Aorta (tissue), 5 donors: ENCODE measurements at places on chromosomes 2 and 18. TPM values are rescaled to one million over a fixed set of nuclear protein-coding genes. Genes with fewer than 3 reads are reported as not detected.
A peak's percentile ranks its signal among the peaks of the same experiment; 100 is the strongest.

Gene C2orf15
- total RNA-seq: not detected

Gene KIF1A
- total RNA-seq: 0.78 TPM

Gene SCN3A
- 19.3 TPM for total RNA-seq

Gene LINC00305
- not detected for total RNA-seq

Gene MARS2
- total RNA-seq: 3.7 TPM

Gene SRD5A2
- not detected for total RNA-seq

Gene SEC11C
- total RNA-seq: 31.8 TPM

Gene RTP5
- not detected for total RNA-seq

Gene VIL1
- 0.65 TPM for total RNA-seq

Gene ACAA2
- 37.5 TPM for total RNA-seq

Gene SERPINB3
- not detected for total RNA-seq

Gene FECH
- 21.9 TPM for total RNA-seq

- H3K4me3 ChIP-seq: no peak overlapping the region
- H3K27ac ChIP-seq: no peak overlapping the region
- H3K36me3 ChIP-seq: peaks cover 8% of the 10 kb centered on the region
- no peak for DNase-seq
- H3K27me3 ChIP-seq: no peaks in the 10 kb centered on the region
These were observed 43.7 kb upstream of the CHRNA1 start for GRCh38 chr2:174807931-174808330.

- DNase-seq: no peak
- no peaks in the 10 kb centered on the region for H3K36me3 ChIP-seq
- H3K4me1 ChIP-seq: no peaks in the 10 kb centered on the region
- no peaks in the 10 kb centered on the region for H3K27me3 ChIP-seq
- no peak overlapping the region for H3K27ac ChIP-seq
These were observed 233.8 kb upstream of the SKOR2 start for GRCh38 chr18:47485221-47485797.

GRCh38 chr2:173997269-173997668, 32.1 kb upstream of the SP3 start:
- no peak overlapping the region for H3K27ac ChIP-seq
- H3K27me3 ChIP-seq: no peaks in the 10 kb centered on the region
- no peak overlapping the region for H3K4me3 ChIP-seq
- peaks cover 2% of the 10 kb centered on the region for H3K4me1 ChIP-seq

DNA sequence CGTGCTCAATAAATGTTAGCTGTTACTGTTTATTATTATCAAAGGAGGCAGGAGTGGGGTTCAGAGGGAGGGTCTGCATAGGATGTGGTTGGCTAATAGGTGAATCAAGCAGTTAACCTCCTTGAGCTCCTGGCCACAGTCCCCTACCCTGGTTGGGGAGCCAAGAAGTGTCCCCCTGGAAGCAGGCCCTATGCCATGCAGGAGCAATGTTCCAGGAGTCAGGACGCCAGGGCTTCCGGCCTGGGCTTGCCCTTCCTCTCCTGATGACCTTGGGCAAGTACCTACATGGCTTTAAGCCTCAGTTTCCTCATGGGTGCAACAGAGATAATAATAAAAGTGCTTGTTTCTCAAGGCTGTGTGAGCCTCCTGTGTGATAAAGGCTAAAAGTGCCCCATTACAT, 84.9 kb downstream of the DYSF start:
- H3K4me1 ChIP-seq: no peaks in the 10 kb centered on the region
- DNase-seq: no peak
- no peaks in the 10 kb centered on the region for H3K27me3 ChIP-seq
- H3K27ac ChIP-seq: no peak overlapping the region
- no peaks in the 10 kb centered on the region for H3K36me3 ChIP-seq

DNA sequence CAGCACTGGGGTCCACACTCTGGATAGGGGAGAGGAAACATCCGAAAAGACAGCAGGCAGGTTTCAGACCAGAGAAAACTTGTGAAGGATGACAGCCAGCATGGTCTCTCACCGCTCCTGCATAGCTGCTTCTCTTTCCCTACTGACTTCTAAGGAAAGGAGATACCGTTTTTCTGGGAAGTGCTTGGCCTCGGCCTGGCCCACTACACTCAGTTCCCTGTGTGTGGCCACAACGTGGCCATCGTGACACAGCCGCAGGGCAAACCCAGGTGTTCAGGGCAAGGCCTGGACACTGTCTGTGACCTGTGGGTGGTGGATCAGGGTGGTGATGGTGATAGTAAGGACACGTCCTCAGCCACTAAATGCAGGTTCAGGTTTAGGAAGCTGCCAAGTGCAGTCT, 34.2 kb upstream of the ACAA2 start:
- no peak overlapping the region for H3K4me3 ChIP-seq
- no peak overlapping the region for H3K27ac ChIP-seq
- no peaks in the 10 kb centered on the region for H3K4me1 ChIP-seq

DNA sequence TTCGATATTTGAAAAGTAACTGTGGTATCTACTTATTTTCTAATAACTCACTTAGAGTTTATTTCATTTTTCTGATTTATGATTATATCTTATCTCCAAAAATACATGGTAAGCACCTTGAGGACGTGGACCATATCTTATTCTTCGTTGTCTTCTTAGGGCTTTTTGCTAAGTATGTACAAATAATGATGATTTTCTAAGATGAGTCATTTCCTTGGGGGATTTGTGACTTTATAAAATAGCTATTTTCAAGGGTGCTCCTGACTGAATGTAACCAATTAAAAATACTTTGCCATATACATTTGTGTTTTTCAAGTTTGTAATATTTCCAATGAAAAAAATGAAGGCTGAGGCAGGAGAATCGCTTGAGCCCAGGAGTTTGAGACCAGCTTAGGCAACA, 56.3 kb downstream of the GREB1L start:
- DNase-seq: no peak
- no peaks in the 10 kb centered on the region for H3K36me3 ChIP-seq
- peaks cover 2% of the 10 kb centered on the region for H3K4me1 ChIP-seq
- H3K27ac ChIP-seq: no peak overlapping the region
- H3K4me3 ChIP-seq: no peak overlapping the region

DNA sequence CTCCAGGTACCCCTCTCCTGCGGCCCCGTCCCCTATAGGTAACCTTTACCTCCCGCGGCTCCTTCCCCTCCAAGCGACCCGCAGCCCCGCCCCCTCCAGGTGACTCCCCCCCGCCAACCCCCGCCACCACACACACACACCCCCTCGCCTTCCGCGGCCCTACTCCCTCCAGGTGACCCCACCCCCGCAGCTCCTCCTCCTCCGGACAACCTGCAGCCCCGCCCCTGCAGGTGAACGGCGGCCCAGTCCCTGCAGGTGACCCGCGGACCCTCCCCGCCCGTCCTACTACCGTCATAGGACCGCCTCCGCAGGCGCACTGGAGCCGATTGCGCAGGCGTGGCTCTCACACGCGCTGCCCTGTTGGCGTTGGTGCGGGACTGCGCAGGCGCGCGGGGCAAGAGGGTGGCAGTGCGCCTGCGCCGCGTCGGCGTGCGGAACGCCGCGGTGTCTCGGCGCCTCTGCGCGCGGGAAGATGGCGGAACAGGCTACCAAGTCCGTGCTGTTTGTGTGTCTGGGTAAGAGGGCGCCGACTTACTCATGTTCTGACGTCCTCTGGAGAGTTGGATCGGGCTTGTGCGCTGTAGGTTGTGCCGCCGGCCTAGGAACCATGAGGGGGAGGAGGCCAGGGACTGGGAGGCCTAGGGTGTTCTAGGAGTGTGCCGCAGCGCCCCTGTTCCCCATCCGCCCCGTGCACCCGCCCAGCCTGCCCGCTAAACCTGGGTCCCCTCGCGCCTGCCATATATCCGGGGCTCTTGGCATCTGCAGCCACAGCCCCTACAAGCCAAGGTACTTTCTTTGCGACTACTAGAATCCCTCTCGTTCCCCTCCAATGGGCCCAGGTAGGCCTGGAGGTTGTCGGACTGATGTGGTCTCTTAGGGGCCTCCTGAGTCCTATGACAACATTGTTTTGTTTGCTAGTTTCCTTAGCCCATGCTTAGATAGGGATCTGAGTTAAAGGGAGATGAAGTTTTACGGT, at the start of gene ACP1:
TSS of gene ACP1 (plus strand) at position 455 of the 976 bp plus-strand sequence. CDS start at position 473, 18 bp downstream.
- H3K4me3 ChIP-seq: peak within 1 kb of the TSS; percentile 66
- DNase-seq: peak; percentile 97
- no peaks in the 10 kb centered on the region for H3K36me3 ChIP-seq

- no peaks in the 10 kb centered on the region for H3K27me3 ChIP-seq
- H3K4me1 ChIP-seq: no peaks in the 10 kb centered on the region
- no peak for DNase-seq
- no peaks in the 10 kb centered on the region for H3K36me3 ChIP-seq
- H3K27ac ChIP-seq: no peak overlapping the region
- no peak overlapping the region for H3K4me3 ChIP-seq
These were observed 203.5 kb upstream of the TMEFF2 start for GRCh38 chr2:192398236-192398635.

GRCh38 chr2:160415991-160416390, 77.6 kb downstream of the RBMS1 start:
- no peak for DNase-seq
- H3K4me3 ChIP-seq: no peak overlapping the region
- no peaks in the 10 kb centered on the region for H3K36me3 ChIP-seq
- no peaks in the 10 kb centered on the region for H3K27me3 ChIP-seq

DNA sequence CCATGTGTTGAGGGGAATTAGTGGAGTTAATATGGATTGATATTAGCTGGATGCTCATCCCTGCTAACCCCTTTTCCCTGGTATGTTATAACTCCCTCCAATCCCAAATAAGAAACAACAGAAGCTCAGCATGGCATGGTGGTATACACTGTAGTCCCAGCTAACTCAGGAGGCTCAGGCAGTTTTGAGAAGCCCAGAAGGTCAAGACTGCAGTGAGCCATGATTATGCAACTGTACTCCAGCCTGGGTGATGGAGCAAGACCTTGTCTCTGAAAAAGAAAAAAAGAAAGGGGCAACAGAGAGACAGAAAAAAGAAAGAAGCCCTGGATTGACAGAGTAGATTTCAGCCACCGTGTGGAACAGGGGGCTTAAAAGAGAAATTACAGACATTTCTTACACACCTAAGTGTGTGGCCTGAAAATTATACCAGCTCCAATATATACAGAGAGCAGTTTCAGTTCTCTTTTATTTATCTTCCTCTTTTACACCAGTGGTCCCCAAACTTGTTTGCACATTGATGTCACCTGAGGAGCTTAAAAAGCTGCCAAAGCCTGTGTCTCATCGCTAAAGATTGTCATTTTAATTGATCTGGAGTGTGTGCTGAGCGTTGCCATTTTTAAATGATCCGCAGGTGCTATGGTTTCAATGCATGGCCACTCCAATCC, 203.6 kb downstream of the UBE2E3 start:
- no peak overlapping the region for H3K4me3 ChIP-seq
- H3K27me3 ChIP-seq: no peaks in the 10 kb centered on the region
- no peak for DNase-seq
- no peaks in the 10 kb centered on the region for H3K4me1 ChIP-seq
- H3K27ac ChIP-seq: no peak overlapping the region

DNA sequence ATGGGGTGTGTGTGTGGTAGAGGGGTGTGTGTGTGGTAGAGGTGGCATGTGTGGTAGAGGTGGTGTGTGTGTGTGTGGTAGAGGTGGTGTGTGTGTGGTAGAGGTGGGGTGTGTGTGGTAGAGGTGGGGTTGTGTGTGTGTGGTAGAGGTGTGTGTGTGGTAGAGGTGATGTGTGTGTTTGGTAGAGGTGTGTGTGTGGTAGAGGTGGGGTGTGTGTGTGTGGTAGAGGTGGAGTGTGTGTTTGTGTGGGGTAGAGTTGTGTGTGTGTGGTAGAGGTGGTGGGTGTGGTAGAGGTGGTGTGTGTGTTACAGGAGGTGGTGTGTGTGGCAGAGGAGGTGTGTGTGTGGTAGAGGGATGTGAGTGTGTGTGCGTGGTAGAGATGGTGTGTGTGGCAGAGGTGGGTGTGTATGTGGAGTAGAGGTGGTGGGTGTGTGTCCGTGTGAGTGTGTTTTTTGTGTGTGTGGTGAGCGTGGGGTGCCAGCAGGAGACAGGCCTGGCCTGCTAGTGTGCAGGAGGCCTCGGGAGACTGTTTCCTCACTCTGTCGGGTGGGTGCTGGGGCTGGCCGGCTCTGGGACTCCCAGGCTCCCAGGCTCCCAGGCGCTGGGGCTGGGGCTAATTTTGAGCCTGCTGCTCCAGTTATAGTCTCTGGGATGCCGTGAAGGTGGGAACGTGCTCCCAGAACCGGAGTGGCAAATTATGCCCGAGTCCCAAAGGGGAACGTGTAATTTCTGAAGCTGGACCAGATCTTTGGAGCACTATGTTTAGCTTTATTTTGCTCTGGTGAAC, 165.2 kb downstream of the DYSF start:
- H3K4me1 ChIP-seq: no peaks in the 10 kb centered on the region
- H3K27ac ChIP-seq: no peak overlapping the region
- no peak overlapping the region for H3K4me3 ChIP-seq
- H3K27me3 ChIP-seq: no peaks in the 10 kb centered on the region

DNA sequence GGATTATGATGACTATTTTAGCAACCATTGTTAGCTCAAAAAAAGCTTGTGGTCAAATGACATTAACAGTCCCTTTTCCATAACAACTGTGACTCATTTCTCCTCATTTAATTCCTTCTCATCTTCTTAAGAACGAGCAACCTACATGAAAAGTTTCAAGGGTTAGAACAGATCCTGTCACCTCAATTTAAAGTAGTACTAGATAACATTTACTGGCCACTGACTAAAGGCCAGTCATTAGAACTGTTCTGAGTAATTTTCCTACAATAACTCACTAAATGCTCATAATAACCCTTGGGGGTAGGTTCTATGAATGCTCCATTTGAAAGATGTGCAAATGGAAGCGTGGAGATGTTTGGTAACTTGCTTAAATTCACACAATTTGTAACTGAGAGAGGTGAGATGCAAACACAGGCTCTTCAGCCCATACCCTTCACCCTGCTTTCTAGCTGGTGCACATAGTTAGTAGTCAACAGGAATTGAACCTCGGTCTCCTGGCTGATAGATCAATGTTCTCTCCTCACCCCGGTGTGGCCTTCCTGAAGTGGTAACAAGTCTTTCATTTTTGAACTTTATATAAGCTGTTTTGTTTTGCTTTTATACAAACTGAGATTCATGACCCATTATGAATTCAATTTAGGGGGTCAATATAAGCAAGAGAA, 212.5 kb downstream of the SETBP1 start:
- DNase-seq: no peak
- H3K27me3 ChIP-seq: no peaks in the 10 kb centered on the region
- H3K27ac ChIP-seq: no peak overlapping the region
- peaks cover 4% of the 10 kb centered on the region for H3K4me1 ChIP-seq
- no peak overlapping the region for H3K4me3 ChIP-seq

GRCh38 chr2:54895730-54896129, 154.5 kb downstream of the RTN4 start:
- no peaks in the 10 kb centered on the region for H3K4me1 ChIP-seq
- H3K4me3 ChIP-seq: no peak overlapping the region
- H3K27me3 ChIP-seq: no peaks in the 10 kb centered on the region

GRCh38 chr2:9750224-9751215, 92.8 kb upstream of the TAF1B start:
- no peaks in the 10 kb centered on the region for H3K36me3 ChIP-seq
- no peak overlapping the region for H3K27ac ChIP-seq
- H3K4me3 ChIP-seq: no peak overlapping the region
- H3K27me3 ChIP-seq: no peaks in the 10 kb centered on the region
- no peaks in the 10 kb centered on the region for H3K4me1 ChIP-seq

DNA sequence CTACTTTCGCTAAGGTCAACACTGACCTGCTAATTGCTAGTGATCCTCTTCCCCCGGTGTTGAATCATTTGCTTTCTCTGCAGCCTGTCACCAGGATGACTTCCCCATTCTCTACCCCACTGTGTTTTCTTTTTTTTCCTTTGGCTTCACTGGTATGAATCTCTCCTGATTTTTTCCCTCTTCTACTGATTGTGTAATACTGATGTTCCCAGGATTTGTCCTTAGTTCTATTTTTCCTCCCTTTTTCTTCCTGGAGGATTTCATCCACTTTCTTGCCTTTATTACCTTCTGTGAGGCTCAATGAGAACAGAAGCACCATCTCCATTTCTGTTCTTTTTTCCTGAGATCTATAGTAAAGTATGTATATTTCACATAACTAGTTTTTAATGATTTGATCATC, 14.1 kb upstream of the MSH2 start:
- no peaks in the 10 kb centered on the region for H3K36me3 ChIP-seq
- no peaks in the 10 kb centered on the region for H3K27me3 ChIP-seq
- H3K4me3 ChIP-seq: no peak overlapping the region
- H3K27ac ChIP-seq: no peak overlapping the region
- no peak for DNase-seq
